ENCODE measurements at places on chromosomes 7 and 10. TPM values are rescaled to one million over a fixed set of nuclear protein-coding genes. Genes with fewer than 3 reads are reported as not detected.

The GARIN1A gene
- 1.5 TPM for total RNA-seq

The CHST15 gene
- total RNA-seq, result 87.5 TPM

The NUTM2D gene
- total RNA-seq, result 3.7 TPM

The NPTX2 gene
- total RNA-seq, result 10.1 TPM

The HABP2 gene
- not detected for total RNA-seq

The CFAP69 gene
- 11.5 TPM for total RNA-seq

The CTAGE4 gene
- 0.27 TPM for total RNA-seq

The AGR3 gene
- total RNA-seq, result not detected

The ANLN gene
- total RNA-seq, result 16.9 TPM

The MACC1 gene
- 0.35 TPM for total RNA-seq

The FAM180A gene
- total RNA-seq, result 4.7 TPM

The SYT15 gene
- 1.9 TPM for total RNA-seq
